ENCODE measurements at places on chromosomes 5 and 9.

DNA sequence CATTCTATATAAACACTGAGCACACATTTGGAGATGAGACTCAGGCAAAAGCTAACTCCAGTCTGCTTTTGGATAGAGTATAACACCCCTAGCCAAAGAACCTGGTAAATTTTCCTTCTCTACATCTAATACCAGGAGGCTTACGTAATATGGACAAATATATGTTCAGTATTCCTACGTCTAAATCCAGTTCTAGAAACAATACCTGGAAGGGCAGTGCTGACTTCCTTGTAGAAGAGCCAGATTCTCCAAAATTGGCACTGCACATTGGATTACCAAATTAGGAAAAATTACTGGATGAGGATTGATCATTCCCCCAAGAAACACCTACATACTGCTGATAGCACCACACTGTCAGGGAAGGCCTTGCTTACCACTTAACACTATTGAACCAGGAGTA is 247.4 kb downstream of the SAXO1 start:
- no peak for DNase-seq

DNA sequence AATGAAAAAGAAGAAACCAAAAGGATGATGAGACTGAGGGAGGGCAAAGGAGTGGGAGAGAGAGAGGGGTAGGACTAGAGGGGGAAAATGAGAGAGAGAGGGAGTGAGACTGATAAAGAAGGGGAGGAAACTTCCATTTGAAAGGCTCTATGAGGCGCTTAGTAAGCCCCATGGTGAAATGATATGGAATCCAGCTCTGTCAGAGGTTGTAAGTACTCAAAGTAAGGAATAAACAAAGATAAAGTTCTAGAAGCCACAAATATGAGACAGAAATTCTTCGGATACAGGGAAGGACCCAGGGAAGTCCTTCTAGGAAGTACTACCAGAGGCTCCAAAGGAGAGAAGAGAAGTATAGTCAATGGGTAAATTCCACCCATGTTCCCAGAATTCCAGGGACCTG is 21.7 kb upstream of the VLDLR start:
- no peak for DNase-seq

- DNase-seq = no peak
Measured at GRCh38 chr9:136603216-136603615, 57.4 kb upstream of the NOTCH1 start.

- no peak for DNase-seq
Measured at GRCh38 chr9:28206280-28206679, 633.0 kb upstream of the C9orf72 start.

DNA sequence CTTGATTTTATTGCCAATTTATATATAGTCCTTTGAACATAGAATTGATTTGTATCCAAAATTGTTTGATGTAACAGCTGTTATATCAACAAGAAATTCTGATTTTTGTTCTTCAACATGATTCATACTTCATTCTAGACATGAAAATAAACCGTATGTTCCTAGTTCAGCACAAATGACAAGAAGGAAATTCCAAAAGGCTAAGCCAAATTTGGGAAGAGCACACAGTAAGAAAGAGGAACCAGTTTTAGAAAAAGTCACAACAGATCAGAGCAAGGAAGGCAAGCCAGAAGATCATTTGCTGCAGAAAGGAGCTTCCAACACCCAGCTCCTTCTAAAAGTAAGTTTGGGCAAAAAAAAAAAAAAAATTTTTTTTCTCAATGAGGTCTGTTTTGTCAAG is 65.0 kb upstream of the MCCC2 start:
- DNase-seq = no peak

DNA sequence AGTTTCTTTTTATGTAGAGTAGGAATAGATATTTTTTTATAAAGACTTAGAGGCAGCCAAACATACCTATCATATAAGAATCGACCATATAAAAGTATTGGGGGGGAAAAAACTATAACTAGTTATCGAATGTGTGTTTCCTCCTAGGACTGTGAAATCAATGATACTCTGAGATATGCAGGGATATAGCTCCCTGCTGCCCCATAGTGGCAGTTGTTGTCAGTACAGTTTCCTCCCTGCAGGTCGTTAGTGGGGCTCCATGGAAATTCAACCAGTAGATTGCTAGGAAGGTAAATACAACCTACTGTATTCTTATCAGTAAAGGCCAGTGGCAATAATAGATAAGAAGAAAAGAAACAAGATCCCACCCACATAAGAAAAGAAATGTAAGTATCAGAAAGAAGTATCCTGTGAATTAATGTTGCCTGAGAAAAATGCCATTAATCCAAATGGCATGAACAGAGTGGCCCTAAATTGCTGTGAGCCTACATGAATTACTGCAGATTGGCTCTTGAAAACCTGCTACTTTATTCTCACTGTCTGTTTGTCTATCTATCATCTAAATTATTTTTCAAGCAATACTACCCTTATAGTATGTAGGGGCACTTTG is 136.9 kb upstream of the FBN2 start:
- DNase-seq = peak; percentile 33

DNA sequence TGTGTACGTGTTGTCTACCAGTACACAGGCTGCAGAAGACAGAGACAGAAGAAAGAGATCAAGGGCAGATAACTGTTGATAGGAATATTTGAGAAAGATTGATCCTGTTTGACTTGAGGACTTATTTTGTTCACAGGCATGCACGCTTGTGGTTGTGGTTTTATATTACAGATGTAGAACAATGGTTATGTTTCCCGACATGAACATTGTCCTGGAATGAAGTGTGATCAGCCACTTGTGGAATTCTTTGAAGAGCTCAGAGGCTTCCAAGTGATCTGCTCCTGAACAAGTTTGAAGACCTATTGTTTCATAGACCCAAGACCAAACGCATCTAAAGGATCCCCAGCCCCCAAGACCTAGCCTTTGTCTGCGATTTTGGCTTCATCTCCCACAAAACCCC is 13.7 kb downstream of the TEX53 start:
- DNase-seq = no peak

DNA sequence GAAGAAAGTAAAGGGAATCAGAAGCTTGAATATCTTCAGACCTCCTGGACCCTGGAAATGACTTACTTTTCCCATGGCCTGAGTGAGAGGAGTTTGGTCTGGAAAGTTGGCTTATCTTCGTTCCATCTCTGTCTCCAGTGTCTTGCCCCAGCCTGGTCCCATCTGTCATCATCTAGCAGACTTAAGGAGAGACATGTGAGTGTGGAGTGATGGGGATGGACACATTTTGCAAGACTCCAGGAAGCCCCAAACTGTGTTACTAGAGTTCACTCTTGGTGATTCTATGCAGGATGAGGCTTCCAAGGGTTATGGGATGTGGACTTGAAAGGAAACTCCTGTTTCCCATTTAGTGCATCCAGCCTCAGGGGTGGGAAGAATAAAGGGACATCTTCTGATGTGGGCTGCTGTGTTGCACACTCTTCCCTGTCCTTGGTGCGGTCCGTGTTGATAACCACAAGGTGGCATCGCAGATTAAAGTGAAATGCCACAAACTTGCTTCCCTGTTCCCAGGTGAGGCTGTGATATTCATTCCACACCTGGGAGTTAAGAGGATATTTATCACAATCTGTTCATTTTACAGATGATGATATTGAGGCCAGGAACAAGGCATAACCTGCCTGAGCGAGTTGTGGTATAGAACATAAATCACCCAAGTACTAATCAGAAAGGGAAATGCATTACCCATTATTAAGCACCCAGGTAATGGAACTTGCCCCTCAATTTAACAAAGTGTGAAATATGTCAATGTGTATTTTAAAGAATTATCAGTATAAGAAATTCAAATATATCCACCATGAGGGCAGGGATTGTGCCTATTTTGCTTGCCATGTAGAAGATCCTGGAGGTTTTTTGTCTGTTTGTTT is 269.9 kb upstream of the PAPPA start:
- no peak for DNase-seq

DNA sequence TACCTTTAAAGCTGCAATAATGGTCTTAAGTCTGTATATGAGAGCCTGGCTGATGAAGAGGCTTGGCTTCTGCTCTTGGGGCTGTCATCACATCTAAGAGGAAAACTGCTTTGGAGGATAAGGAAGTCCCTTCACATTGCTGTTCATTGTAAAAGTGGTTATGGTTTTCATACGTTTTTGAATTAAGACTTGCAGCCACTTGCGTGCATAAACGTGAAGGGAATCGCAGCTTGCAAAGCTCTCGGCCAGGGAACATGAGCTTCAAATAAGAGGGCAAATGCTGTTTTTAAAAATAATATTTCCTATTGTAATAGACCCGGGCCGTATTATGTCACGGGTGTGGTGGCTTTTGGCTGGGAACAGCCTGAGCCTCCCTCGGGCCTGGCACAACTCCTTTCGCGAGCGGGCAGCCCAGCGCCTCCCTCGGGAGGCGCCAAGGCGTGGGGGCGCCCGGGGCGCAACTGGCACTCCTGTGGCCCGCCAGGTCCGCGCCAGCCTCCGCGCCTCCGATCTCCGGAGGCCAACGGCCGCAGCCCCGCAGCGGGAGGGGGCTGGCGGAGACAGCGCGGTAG is 538 bp upstream of the ARHGEF28 start:
- DNase-seq = no peak

- no peak for DNase-seq
Measured at GRCh38 chr9:69993110-69993509, 50.5 kb upstream of the MAMDC2 start.

DNA sequence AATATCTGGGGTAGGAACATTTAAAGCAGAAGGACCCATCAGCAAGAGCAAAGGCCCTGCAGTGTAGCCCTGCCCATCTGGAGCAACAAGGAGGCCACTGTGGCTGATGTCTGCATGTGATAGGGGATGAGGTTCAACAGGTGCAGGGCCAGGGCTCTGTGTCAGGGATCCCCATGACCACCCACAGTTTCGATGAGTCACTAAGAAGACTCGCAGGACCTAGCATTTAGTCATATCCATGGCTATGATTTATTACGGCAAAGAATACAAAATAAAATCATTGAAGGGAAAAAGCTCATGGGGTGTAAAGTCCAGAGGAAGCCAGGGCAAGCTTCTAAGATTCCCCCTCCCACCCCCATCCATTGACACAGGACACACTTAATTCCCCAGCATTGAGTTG is 188.6 kb downstream of the ADGRV1 start:
- DNase-seq = no peak

- DNase-seq = no peak
Measured at GRCh38 chr5:170475294-170476000, 28.4 kb upstream of the KCNIP1 start.

- no peak for DNase-seq
Measured at GRCh38 chr9:89402695-89403427, 84.6 kb downstream of the SECISBP2 start.

- DNase-seq = no peak
Measured at GRCh38 chr5:167539747-167540146, 751.7 kb upstream of the WWC1 start.

DNA sequence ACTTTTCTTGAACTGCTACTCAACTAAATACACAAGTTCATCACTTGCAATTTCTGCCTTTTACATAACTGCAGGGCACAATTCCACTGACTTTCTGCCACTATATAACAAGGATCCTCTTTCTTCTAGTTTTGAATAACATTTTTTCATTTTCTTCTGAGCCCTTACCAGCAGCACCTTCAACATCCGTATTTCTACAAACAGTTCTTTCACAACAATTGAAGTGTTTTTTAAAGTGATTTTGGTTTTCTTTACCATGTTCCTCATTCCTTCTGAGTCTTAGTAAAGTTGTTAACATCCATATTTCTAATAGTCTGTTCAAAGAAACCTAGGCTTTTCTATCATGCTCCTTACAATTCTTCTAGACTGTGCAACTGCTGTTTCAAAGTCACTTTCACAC is 127.2 kb upstream of the PITX1 start:
- DNase-seq = no peak

GRCh38 chr5:133868946-133869518 is 99.4 kb downstream of the C5orf15 start:
- DNase-seq = peak; percentile 71

DNA sequence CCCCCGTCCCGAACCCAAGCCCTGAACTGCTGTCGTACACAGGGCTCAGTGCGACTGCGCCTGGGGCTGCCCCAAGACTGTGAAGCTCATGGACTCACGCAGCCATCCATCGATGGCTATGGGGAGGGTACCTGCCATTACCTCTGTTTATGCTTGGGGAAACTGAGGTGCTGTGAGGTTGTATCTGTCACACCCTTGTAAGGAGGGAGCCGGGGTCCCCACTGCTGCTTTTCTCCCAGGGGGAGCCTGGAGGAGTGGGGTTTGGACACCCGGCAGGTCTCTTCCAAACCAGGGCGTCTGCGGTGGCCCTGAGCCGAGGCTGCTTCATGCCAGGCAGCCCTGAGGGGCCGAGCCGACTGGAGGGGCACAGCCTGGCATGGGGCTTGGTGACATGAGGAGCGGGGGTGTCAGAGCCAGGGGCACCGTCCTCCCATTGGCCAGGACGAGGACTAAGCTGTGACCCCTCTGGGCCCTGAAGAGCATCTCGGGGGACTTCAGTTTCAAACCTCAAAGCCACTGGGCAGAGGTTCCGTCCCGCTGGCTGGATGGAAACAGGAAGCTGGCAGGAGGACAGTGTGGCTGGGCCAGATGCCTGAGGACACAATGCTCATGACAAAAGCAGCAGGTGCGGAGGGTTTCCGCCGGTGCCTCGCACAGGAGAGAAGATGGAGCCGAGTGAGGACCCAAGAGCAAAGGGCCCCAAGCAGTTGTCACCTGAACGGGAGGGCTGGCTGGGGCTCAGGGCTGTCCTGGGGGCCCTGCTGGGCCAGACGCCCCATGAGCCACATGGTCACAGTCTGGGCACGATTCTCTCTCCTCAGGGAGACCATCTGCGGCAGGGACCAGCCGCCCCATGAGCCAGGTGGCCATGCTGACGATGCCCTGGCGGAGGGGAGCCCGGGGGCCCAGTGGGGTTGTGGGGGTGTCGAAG is 54.4 kb upstream of the EXOC3 start:
- DNase-seq = no peak

- peak; percentile 78 for DNase-seq
Measured at GRCh38 chr5:76402886-76403765, at the start of gene IQGAP2. Gene IQGAP2 (plus strand): TSS chr5:76403285. CDS start chr5:76403546, 261 bp downstream.

- DNase-seq = no peak
Measured at GRCh38 chr5:115284021-115284420, 12.4 kb downstream of the CCDC112 start.

DNA sequence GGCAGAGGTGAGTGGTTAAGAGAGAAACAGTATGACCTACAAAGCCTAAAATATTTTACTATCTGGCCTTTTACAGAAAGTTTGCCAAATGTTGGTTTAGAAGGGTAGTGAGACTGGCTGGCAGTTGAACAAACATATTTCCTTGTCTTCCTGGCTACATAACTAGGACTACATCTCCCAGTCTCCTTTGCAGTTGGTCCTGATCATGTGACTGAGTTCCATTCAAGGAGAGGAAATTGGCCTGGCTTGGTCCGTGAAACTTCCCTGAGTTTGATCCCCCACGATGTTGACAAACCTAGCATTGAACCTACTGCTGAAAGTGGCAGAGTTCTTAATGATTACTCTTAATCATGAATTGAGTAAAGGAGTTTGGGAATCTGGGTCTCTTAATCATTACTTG is 280.8 kb downstream of the SLIT3 start:
- no peak for DNase-seq

- no peak for DNase-seq
Measured at GRCh38 chr5:72508241-72509170, 1.3 kb upstream of the ZNF366 start.

- DNase-seq = no peak
Measured at GRCh38 chr5:31753700-31754357, 114.9 kb downstream of the PDZD2 start.
